T1000 (cell line): ENCODE measurements at places on chromosomes 5 and 9.
A peak's percentile ranks its signal among the peaks of the same experiment; 100 is the strongest.

DNA sequence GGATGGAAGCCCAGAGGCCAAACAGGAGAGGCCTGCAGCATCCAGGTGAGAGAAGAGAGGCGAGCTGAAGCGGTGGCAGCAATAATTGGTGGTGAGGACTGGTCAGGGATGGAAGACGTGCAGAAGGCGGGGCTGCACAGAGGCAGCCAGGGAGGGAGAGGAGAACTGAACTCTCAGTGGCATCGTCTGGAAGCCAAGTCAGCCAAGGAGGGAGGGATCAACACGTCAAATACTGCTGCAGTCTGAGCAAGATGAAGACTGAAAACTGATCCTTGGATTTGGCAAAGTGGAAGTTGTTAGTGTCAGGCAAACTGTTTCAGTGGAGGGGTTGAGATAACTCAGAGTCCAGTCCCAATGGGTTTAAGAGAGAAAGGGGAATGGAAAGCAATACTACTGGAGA, 145.4 kb downstream of the CDK5RAP2 start:
- DNase-seq: no peak

- no peak for DNase-seq
These were observed 46.3 kb downstream of the ACO1 start for GRCh38 chr9:32430720-32431119.

- no peak for DNase-seq
These were observed 290.6 kb downstream of the PIK3R1 start for GRCh38 chr5:68505917-68506860.

- DNase-seq: peak; percentile 3
These were observed 74.5 kb downstream of the CDKN2A start for GRCh38 chr9:21919377-21920362.

GRCh38 chr9:21505425-21506179, 23.5 kb upstream of the IFNE start:
- DNase-seq: no peak

GRCh38 chr9:137388589-137389427, 34.2 kb downstream of the EXD3 start:
- DNase-seq: no peak

- no peak for DNase-seq
These were observed 1.7 kb upstream of the CNTRL start for GRCh38 chr9:121073038-121073437.

DNA sequence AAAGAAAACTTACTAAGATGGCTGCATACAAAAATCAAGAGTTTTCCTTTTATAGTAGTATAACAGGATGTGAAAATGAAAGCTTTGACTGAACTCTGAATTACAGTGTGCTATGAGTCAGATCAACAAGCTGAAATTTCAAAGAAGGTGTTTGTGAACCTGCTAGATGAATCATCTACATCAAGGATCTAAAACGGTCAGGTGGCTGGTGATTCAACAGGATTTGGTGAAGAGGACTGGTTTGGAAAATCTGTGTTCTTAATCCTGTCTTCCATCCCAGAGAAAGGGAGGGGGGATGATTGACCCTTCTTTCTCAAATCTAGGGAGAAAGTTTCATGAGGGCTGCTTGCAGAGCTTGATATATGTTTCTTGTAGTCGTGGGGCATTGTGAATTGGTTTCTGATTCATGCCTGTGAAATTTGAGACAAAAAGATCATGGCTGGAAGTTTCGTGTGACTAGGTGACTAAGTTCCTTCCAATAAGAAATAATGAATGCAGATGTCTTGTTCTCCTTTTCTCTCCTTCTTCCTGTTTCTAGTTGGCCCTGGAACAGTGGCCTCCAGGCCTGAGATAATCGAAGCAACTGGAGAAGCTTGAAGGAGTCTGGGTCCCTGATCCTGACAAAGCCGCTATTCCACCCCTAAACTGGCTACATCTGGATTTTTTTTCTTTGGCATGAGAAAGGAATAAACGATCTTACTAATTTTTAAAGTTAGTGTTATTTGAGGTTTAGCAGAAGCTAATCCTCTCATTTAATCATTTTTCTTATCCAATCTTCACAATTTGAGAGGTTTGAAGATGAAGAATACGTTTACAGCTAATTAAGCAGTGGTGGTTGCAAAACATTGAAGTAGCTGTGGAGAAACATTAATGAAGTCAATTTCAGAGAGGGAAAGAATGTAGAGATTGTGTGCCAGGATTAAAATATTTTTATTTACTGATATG, 67.2 kb downstream of the MRPS30 start:
- DNase-seq: peak; percentile 20

GRCh38 chr9:37471942-37472684, 6.9 kb upstream of the ZBTB5 start:
- DNase-seq: peak; percentile 38

GRCh38 chr9:3835393-3835792, 309.6 kb upstream of the RFX3 start:
- no peak for DNase-seq

DNA sequence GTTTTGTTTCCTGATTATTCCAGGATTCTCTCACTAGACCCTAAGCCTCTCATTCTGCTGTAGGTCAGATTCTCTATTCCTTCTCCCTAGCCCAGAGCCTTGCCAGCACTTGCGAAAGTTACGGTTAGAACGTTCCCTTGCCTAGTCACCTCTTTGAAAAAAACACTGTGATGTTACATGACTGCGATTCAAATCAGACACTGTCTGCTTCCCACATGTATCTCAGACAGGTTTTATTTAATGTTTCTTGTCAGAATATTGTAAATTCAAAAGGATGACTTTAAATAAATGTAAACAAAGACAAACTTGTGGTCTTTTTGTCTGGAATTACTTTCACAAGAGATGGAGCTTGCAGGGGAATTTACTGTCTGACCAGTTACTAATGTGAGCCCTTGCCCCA, 116.5 kb upstream of the OTULINL start:
- no peak for DNase-seq

- DNase-seq: no peak
These were observed 210.6 kb upstream of the ADAMTSL1 start for GRCh38 chr9:18263377-18263776.

GRCh38 chr5:158349987-158350386, 491.0 kb upstream of the CLINT1 start:
- DNase-seq: no peak

- no peak for DNase-seq
These were observed 2.6 kb upstream of the NSD1 start for GRCh38 chr5:177131019-177131320.

GRCh38 chr9:89864731-89865130, 259.9 kb downstream of the GADD45G start:
- DNase-seq: no peak

DNA sequence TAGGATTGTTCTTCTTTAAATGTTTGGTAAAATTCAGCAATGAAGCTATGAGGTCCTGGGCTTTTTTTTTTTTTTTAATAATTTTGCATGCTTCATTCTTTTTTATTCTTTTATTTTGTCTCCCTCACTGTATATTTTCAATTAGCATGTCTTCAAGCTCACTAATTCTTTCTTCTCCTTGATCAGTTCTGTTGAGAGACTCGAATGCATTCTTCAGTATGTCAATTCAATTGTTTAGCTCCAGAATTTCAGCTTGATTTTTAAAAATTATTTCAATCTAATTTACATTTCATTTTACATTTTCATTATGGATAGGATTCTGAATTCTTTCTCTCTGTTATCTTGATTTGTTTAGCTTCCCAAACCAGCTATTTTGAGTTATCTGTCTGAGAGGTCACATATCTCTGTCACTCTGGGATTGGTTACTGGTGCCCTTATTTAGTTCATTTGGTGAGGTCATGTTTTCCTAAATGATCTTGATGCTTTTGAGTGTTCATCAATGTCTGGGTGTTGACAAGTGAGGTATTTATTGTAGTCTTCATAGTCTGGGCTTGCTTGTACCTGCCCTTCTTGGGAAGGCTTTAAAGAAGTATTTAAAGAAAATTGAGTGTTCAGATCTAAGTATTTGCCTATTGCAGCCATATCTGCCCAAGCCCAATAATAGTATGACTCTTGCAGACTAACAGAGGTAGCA, 9.1 kb downstream of the LURAP1L start:
- DNase-seq: no peak

DNA sequence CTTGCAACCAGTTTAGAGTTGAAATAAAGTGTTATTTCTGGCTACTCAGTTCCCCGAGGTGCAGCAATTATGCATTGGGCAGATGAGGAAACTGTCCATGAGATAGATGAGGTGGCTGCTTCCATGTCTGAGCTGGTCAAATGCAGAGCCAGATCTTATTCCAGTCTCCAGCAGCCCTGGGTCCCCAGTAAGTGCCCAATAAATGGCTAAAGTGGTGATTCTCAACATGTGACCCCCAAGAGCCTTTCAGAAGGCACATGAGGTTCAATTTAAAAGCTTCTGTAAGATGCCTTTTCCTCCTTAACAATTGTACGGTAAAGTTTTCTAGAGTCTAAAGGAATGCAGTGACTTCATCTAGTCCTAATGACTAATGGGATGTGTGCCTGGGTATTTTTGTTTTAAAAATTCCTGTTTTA, 17.5 kb downstream of the ATOX1 start:
- DNase-seq: no peak

DNA sequence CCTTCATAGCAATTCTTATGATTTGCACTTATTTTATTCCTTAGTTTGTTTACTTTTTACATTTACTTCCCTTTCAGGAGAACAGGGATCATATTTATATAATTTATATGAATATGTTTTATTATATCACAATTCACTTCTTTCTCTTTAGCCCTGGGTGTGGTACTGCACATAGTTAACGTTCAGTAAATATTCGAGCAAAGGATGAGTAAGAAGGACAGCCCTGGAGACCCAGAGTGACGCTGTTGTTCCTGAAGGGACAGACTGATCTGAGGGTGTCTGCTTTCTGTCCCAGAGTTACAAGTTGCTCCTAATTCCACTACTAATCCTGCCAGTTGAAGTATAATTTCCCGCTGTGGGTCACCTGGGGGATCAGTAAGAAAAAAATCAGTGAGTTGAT, 366.1 kb downstream of the DMRT2 start:
- no peak for DNase-seq

DNA sequence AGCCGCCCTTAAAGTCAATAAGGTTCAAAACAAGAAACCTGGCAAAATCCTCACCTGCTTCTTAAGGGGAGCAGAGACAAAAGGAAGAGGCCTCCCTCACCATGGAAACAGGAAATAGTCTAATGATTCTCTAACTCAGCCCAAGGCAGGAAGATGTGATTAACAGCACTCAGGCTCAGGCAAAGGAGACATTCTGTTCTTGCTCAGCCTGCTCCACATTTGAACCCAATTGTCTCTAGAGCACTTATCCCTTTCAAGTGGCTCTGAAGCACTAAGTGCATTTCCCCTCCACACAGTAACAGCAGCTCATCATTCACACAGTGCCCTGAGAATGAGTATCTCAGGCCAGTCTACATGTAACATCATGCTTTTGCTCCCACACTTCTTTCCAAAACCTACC, 72.3 kb downstream of the NIPSNAP3B start:
- no peak for DNase-seq

GRCh38 chr9:14693251-14693861, at the start of gene ZDHHC21:
Gene ZDHHC21 (minus strand): TSS chr9:14693432. CDS start chr9:14674340, 19,092 bp downstream.
- DNase-seq: no peak

DNA sequence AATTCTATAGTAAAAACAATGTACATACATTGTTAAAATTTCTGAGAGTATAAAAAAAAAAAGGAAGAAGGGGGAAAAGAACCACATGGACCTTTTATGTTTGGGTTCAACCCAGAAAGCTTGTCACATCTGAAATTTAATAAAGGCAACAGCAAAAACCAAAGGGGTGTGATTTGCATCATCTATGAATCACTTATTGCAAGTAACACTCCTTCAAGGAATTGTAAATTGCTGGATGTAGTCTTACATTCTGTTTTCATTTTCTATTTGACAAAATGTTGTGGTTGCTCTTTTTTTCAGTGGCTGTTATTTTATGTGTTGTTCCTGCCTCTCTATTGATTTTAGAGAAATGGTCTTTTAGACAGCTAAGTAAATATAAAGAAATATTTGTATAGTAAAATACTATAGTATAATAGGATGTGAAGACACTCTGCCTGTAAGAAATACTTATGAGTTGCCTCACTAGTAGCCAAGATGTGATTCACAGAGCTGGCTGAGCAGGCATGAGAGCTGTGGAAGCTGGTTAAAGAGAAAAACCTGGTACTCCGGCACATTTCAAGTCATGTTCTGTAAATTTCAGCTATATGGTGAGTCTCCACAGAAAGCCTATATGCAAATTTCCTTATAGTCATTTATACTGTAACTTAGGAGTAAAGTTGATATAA, 131.1 kb upstream of the CNTLN start:
- DNase-seq: no peak

DNA sequence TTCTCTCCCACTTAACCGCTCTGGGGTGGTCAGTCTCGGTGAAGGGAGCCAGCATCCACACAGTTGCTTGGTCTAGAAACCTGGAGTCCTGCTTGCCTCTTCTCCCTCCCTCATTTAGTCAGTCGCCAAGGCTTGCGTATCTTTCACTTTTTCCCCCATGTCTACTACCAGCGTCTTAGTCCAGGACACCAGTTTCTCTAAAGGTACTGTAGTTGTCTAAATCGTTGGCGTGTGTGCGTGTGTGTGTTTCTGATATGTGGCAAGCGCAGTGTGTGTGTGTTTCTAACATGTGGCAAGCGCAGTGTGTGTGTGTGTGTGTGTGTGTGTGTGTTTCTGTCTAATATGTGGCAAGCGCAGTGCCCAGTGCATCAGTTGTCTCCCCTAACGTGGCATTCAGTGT, 641 bp downstream of the ATP6V1G1 start:
- DNase-seq: no peak

DNA sequence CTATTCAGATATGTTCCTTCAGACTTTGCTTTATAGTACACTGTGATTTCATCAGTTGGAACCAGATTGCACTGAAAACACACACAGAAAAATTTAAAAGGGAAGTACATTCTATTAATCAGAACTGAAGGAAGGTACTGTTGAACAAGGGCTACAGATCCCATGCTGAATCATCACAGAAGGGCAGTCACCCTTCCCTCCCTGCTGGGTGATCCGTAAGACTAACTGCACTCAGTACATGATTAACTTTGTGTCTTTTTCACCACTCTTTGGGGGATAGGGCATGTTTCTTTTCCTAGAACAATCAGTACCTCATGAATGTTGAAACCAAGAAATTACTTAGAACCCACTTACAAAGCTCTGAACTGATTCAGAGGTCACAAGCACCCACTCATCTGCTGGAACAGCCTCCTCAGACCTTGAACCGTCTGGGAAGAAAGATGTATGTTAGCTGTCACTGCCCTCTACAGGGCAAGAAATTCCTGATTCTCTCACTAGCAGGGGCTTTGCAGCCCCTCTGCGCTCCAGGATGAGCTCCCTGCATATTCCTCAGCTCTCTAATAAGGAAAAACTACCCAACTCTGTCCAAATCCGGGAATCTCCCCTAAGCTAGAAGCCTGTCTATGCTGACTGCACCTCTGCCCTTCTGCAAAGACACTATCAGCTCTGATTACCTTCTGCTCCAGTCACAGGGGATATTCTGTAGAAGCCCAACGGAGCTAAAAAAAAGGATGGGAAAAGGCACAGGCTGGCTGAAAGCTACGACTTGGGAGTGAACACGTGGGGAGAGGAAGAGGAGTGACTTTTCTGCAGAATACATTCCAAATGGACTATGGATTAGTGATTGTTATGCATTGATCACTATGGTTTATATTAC, 51.0 kb downstream of the IARS1 start:
- no peak for DNase-seq

GRCh38 chr9:35294066-35294465, 132.3 kb downstream of the UNC13B start:
- DNase-seq: no peak
